ENCODE measurements at places on chromosomes 7 and 10.
A peak's percentile ranks its signal among the peaks of the same experiment; 100 is the strongest.

GRCh38 chr10:30445711-30446110, 11.7 kb downstream of the MAP3K8 start:
- DNase-seq: peak; percentile 77

DNA sequence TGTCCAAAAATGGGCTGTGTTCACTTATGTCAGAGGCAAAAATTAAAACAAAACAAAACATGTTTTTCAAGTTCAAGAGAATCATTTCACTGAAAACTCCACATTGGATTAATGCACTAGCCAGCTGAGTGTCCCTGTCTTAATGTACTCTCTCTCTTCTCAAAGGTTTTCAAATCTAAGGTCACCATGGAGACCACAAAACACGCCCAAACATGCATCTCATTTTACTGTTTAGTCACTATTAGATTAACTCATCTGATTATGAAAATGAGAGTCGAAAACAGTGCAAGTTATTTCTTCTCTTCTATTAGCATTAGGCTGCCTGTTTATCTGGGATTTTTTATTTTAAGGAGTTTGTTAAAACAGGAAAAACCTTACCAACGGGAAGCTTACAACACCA, 70.8 kb upstream of the ASAH2 start:
- DNase-seq: peak; percentile 44

- no peak for DNase-seq
Measured at GRCh38 chr7:100723732-100724275, 3.5 kb downstream of the EPO start.

- no peak for DNase-seq
Measured at GRCh38 chr7:24197852-24198251, 86.1 kb upstream of the NPY start.

DNA sequence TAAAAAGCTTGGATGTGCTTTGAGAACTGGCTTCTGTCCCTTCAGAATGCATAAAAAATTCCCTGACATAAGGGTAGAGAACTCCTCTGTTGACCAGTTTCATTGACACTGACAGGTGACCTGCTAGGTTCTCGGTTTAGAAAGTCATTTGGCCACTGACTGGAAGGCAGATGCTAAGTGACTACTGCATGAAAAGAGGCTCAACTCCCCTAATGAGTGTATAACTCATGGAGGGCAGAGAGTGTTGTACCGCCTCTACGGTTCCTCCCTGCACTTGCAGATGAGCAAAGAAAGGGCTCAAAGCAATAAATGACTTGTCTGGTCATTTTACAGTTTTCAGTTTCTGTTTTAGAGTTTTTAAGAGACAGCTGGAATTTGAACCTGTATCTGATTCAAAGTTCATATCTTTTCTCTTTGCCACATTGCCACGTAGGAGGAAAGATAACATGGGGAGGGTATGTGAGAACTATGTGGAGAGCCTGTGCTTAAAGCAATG, 2.9 kb upstream of the FGL2 start:
- no peak for DNase-seq

DNA sequence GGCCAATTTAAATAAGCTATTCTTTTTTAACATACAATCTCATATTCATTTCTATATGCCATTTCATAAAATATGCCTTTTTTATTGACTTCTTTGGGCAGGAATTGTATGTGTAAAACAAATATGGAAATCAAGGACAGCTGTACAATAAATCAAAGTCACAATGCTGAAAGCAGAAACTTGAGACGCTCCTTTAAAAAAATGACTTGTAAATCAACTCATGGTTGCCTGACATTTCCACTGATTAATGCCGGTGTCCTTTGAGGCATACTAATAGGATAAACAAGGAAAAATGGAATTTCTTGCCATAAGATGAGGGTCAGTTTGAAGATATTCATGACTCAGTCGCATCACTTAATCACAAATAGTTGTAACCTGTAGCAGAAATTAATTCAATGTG, 247.4 kb upstream of the TEX47 start:
- DNase-seq: no peak

DNA sequence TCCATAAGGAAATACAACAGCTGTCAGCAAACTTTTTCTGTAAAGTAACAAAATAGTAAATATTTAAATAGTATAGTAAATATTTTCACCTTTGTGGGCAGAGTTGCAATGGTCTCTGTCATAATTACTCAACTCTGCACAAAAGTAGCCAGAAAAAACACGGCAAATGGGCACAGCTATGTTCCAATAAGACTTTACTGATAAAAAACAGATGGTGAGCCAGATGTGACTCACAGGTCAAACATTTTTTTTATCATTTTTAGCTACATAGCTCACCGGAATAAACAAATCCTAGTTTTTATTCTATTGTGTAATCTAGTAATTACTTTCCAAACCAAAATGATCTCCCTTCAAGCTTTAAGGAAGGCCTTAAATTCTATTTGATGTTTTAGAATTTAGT, 55.3 kb downstream of the NCAPG2 start:
- peak; percentile 76 for DNase-seq

GRCh38 chr7:112959276-112959675, 127.4 kb downstream of the GPR85 start:
- DNase-seq: no peak

GRCh38 chr10:10564081-10564794, 453.4 kb upstream of the CELF2 start:
- DNase-seq: peak; percentile 47

GRCh38 chr10:6231146-6231545, 28.4 kb downstream of the PFKFB3 start:
- DNase-seq: no peak

GRCh38 chr10:111017098-111017497, 59.7 kb upstream of the ADRA2A start:
- DNase-seq: no peak

- DNase-seq: no peak
Measured at GRCh38 chr10:34677132-34677531, 138.0 kb downstream of the PARD3 start.

DNA sequence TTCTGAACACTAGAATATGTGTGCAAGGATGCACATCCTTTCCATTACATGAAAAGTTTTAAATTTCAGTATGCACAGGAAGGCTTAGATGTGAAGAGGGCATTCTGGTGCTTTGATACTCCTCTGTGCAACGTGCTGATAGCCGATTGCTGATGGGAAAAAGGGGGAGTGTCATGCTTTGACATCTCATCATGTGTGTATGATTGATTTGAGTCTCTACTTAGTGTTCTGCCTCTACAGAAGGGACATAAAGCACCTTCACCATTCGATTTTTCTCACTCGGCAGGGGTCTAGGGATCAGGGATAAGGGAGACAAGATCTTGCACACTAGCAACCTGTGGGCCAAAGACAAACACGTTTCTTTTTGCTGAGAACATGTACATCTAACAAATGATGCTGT, 114.7 kb upstream of the RSU1 start:
- DNase-seq: no peak

GRCh38 chr10:43336641-43337318, 34.7 kb upstream of the FXYD4 start:
- DNase-seq: no peak

Data from stromal cell of bone marrow (primary cell).